ENCODE measurements at places on chromosomes 12 and 14.

DNA sequence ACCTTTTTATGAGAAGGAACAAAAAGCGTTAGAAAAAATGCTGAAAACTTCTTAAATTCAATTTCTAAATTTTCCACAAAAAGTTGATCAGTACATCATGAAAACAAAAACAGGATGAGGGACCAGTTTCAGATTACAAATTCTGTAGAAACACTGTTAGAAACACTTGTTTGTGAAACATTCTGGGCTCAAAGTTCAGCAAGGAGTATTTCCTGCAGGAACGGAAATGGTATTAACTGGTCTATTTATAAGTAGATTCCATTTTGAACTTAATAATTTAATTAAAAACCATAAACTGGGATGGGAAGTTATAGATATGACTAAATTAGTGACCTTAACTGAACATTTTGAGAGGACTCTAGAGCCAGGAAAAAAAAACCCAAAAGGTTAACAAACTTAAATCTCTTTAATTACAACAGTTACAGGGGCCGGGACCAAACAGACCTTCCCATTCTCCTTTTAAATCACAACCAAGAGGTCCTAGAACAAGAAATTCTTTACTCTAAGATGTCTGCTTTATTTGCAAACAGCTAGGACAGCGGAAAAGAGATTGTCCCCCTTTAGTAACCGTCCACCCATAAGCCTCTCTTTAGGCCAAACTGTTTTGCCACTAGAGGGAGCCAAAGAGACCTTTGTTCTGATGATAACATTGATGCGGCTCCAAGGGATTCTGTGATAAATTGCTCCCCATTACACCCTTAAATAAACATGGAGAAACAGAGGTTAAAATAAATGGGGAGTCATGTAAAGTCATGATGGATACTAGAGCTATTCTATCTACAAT lies 69.0 kb upstream of the RERGL start:
- DNase-seq = no peak

DNA sequence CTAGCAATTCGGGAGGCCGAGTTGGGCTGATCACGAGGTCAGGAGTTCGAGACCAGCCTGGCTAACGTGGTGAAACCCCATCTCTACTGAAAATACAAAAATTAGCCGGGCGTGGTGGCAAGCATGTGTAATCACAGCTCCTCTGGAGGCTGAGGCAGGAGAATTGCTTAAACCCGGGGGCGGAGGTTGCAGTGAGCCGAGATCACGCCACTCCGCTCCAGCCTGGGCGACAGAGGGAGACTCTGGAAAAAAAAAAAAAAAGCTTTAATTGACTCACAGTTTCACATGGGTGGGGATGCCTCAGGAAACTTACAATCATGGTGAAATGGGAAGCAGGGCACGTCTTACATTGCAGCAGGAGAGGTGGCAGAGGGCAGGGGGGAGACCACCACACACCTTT lies 30.6 kb upstream of the SLC2A3 start:
- DNase-seq = peak; percentile 65

DNA sequence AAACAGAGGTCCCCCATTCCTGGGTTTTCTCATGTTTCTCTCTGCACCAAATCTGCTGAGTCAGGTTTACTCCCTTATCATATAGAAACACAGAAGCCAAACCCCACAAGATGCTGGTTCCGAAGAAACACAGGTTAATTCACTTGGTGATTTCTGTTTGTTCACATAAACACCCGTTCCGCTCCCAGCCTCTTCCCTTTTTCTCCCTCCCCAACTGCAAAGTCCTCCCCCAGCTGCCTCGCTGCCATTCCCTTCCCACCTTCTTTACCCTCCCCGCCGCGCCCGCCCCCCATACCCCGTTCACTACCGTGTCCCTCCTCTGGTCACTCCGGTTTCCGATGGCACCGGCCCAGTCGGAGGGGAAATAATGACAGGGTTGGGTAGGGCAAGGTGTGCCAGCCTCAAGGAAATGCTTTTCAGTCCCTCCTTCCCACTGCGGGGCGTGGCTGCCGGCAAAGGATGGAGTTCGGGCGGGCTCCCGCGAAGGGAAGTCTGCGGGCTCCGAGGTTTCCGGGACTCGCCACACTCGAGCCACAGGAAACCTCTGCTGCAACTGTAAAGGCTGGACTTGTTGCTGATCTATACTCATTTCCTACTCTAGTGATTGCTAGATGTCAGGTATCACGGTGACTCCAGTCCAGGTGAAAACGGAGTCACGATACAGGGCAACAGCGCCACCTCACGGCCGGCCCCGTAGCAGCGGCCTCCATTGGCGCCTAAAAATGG lies at the start of gene STYK1:
TSS of gene STYK1 (minus strand) at position 394 of the 726 bp plus-strand sequence. CDS start 39,434 bp downstream, outside the sequence.
- peak; percentile 91 for DNase-seq

DNA sequence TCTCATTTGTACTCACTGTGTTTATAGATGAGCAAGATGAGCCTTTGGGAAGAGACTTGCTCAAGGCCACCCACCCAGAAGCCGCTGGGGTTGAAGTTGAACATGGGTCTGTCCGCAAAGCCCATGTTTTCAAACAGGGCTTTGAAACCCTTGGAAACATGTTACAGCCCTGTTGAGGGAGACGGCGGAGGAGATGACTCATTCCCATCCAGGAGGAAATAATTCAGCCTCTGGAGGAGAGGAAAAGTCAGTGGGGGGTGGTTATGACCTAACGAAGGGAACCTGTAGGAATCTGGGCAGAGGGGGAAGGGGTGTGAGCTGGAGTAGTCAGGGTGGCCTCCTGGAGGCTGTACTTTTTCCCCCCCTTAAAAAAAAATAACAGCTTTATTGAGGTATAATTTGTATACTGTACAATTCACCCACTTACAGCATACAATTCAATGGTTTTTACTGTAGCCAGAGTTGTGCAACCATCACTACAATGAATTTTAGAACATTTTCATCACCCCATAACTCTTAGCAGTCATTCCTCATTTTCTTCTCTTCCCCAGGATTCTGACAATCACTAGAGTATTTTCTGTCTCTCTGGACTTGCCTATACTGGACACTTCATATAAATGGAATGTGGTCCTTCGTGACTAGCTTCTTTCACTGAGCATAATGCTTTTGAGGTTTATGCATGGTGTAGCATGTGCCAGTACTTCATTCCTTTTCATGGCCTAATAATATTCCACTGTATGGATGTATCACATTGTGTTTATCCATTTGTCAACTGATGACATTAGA lies 1.9 kb upstream of the RIN3 start:
- no peak for DNase-seq

- DNase-seq = no peak
These were observed 1126.1 kb downstream of the TMEM121 start for GRCh38 chr14:106652494-106652893.

- no peak for DNase-seq
These were observed 18.7 kb upstream of the MMP19 start for GRCh38 chr12:55861396-55861795.

- no peak for DNase-seq
These were observed 55.4 kb downstream of the ASCL1 start for GRCh38 chr12:103012884-103013283.

DNA sequence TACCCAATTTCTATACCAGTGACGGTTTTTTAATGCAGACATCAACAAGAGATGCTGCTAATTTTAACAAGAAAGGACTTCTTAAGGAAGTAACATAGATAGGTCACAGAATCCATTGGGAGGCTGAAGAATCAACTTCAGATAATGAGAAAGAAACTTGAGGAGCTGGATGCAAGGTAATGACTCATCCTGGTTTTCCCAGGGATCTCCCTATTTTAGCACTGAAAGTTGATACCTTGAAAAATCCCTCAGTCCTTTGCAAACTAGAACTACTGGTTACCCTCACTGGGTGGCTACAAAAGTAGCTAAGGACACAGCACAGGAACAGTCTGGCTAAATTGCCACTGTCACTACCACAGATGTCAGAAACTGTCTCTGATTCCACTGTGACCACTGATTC lies 561.9 kb downstream of the FLRT2 start:
- DNase-seq = no peak

- no peak for DNase-seq
These were observed 287.4 kb downstream of the ACSS3 start for GRCh38 chr12:81365284-81365683.

- no peak for DNase-seq
These were observed 14.8 kb downstream of the SGPP1 start for GRCh38 chr14:63713058-63713457.

DNA sequence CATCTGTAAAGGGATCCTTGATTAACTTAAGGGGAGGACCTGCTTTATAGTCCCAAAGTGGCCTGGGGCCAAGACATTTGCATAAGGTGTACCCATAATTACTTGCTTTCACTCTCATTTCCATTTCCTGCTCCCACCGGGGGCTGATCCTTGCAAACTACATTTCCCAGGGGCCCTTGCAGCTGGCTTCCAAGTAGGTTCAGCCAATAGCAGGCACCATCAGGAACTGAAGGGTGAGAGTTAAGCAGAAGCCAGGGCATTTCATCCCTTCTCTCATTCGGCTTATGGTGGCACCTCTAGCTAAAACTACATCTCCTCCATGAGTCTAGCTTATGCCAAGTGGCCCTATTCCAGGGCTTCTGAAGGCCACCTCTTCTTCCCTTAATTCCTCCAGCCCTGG lies 88.8 kb downstream of the CCDC60 start:
- no peak for DNase-seq

DNA sequence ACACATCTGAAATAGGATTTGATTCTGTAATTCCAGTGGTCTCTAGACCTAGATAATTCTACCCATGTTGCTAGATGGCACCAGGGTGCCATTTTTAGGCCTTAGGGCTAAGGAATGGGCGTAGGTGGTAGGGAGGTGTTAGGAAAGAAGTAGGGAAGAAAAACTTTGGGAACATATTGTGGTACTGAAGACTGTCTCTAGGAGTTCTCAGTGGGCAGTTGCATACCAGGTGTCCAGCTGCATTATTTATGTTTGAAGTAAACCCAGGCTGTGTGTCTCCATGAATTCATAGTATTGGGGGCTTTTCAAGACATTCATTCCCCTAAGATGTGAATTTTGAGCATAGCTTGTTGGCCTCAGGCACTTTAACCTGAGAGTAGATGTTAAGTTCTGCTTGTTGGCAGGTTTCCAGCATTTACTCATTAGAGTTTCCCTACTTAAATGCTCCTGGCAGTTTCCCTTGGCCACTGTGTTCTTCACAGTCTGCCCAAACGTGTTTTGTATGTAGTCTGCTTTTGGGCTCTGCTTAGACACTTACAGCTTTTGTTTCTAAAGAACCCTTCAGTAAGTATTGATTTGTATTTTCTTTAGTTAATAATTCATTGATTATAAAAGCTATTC lies 31.5 kb upstream of the CCT2 start:
- DNase-seq = no peak

GRCh38 chr12:132108211-132108832 lies 35.8 kb downstream of the DDX51 start:
- peak; percentile 32 for DNase-seq

- peak; percentile 66 for DNase-seq
These were observed at the start of gene PGF for GRCh38 chr14:74955229-74956026. Gene PGF, minus strand, starts transcription at chr14:74955597. Its CDS starts 355 bp downstream, at chr14:74955242.

DNA sequence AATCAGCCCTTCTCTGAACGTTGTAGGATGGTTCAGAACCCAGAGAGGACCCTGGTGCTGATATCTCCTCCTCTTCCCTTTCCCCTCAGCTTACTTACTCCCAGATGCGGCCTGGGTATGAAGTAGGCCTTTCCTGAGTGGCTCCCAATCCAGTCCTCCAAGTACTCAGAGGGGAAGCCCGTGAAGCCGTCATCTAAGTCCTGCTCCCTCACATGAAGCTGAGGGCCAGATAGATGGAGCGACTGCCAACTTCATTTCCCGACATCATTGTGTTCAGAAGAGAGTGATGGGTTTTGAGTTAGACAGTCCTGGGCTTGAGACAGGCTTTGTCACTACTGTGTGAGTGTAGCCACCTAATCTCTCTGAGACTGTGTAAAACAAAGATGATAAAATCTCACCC lies 2.7 kb downstream of the APOLD1 start:
- DNase-seq = peak; percentile 59

GRCh38 chr12:4434301-4434700 lies 11.3 kb downstream of the FGF6 start:
- DNase-seq = peak; percentile 30

- DNase-seq = no peak
These were observed 265.6 kb upstream of the FAR2 start for GRCh38 chr12:28883406-28883997.

GRCh38 chr14:88323086-88323522 lies at the start of gene KCNK10:
Gene KCNK10, minus strand, starts transcription at chr14:88323269. Its CDS starts 471 bp downstream, at chr14:88322798.
- DNase-seq = no peak

DNA sequence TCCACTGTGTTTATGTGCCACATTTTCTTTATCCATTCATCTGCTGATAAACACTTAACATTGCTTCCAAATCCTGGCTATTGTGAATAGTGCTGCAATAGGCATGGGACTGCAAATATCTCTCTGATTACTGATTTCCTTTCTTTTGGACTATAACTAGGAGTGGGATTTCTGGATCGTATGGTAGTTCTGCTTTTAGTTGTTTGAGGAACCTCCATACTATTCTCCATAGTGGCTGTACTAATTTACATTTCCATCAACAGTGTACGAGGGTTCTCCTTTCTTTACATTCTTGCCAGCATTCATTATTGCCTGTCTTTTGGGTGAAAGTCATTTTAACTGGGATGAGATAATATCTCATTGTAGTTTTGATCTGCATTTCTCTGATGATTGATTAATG lies 47.6 kb downstream of the TAOK3 start:
- DNase-seq = no peak

- no peak for DNase-seq
These were observed 37.1 kb downstream of the SLC8B1 start for GRCh38 chr12:113297621-113298471.
